ENCODE measurements at places on chromosomes 4 and X. TPM values are rescaled to one million over a fixed set of nuclear protein-coding genes. Genes with fewer than 3 reads are reported as not detected.

DNA sequence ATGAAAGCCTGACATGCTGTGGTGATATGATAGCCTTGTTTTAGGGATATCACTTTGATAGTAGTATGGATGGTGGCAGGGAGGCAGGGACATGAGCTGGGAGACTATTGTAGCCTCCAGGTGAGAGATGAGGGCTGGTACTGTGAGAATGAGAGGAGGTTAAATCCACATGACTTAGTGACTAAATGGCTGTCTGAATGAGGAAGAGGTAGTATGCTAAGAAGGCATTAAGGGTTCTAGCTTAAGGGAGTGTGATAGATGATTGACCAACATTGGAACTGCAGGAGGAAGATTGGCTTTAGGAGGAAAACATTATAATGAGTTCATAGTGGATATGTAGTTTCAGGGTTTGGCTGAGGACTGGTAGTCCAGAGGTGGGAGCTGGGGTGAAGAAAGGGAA, 195.0 kb upstream of the ANK2 start:
- no peaks in the 10 kb centered on the region for H3K4me1 ChIP-seq
- no peak overlapping the region for H3K27ac ChIP-seq
- H3K4me3 ChIP-seq = no peak overlapping the region
- H3K36me3 ChIP-seq = no peaks in the 10 kb centered on the region
- H3K27me3 ChIP-seq = no peaks in the 10 kb centered on the region
- no peak for DNase-seq

DNA sequence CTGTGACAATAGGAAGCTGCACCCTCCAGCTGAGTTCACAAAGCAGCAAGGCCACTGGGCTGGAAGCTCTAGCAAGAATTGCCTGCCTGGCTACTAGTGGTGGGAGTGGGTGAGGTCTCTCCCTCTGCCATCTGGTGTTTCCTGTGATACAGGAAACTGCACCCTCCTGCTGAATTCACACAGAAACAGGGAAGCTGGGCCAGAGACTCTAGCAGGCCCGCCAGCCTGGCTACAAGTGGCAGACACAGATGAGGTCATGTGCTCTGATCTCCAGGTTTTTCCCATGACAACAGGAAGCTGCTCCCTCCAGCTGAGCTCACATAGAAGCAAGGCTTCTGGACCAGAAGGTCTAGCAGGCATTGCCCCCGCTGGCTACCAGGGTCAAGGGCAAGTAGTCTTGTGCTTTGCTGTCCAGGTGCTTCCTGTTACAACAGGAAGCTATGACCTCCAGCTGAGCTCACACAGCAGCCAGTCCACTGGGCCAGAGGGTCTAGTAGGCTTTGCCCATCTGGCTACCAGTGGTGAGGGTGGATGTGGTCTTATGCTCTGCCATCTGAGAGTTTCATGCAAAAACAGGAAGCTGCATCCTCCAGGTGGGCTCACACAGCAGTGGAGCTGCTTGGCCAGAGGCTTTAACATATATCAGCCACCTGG, 41.5 kb upstream of the ZXDA start:
- H3K4me1 ChIP-seq = no peaks in the 10 kb centered on the region
- H3K4me3 ChIP-seq = no peak overlapping the region
- H3K36me3 ChIP-seq = no peaks in the 10 kb centered on the region
- H3K27me3 ChIP-seq = no peaks in the 10 kb centered on the region
- H3K27ac ChIP-seq = no peak overlapping the region

DNA sequence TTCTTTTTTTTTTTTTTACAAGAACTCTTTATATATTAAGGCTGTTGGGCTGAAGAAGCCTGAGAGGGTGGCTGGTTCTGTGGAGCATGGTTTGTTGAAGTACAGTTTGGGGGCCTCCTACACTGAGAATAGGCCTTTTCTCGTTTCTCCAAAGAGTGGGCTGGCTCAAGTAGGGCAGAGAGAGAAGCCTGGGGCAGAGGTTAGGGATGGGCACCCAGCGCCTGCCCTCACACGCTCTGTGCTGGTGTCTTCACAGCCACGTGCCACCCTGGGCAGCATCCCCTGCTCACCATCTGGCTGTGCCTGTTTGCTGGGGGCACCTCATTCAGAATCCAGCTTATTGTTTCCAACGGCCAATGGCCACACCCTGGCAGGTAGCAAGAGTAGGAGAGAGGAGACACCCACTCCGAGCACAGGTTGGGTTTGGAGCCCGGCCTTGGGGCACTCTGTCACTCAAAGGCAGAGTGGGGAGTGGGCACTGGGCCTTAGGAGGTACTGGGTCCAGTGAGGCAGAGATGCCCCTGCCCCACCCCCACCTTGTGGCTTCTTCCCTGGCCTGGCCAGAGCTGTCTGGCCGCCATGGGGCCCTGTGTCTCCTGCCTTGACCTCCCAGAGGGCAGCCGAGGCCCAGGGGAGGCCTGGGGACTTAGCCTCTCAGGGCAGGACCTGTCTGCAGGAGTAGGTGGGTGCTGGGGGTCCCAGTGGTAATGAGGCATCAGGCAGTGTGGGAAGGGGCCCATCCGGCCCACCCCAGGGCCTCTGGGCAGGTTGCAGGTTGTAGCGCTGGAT, 2.9 kb downstream of the MSANTD1 start:
- DNase-seq = no peak
- no peaks in the 10 kb centered on the region for H3K27me3 ChIP-seq
- no peak overlapping the region for H3K4me3 ChIP-seq
- H3K27ac ChIP-seq = no peak overlapping the region
- no peaks in the 10 kb centered on the region for H3K36me3 ChIP-seq
- no peaks in the 10 kb centered on the region for H3K4me1 ChIP-seq

DNA sequence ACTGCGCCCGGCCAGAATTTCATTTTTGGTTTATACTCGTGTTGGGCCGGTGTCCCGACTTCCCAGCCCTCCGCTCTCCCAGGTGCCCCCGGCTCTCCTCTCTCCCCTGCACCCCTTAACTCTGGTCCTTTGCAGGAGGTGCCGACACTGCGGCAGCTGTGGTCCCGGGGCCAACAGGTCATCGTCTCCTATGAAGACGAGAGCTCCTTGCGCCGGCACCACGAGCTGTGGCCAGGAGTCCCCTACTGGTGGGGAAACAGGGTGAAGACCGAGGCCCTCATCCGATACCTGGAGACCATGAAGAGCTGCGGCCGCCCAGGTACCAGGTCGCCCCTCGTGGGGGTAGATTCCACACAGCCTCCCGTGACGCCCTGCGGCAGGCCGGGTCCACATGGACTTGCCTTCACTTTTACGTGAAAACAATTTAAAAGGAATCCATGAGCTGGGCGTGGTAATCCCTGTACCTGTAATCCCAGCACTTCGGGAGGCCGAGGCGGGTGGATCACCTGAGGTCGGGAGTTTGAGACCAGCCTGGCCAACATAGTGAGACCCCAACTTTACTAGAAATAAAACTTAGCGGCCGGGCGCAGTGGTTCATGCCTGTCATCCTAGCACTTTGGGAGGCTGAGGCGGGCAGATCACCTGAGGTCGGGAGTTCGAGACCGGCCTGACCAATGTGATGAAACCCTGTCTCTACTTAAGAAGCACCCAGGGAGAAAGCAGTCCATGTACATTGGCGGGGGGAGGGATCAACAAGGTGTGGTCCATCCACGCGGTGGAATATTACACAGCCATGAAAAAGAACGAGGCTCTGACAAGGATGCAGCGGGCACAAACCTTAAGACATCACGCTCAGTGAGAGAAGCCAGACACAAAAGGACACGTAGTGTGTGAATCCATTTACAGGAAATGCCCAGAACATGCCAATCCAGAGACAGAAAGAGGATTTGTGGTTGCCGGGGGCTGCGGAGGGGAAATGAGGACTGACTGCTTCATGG, 12.0 kb downstream of the PLCXD1 start:
- DNase-seq = no peak
- no peak overlapping the region for H3K4me3 ChIP-seq
- no peaks in the 10 kb centered on the region for H3K27me3 ChIP-seq
- no peak overlapping the region for H3K27ac ChIP-seq

GRCh38 chr4:137890812-137891211, 351.3 kb downstream of the SLC7A11 start:
- H3K27me3 ChIP-seq = no peaks in the 10 kb centered on the region
- 0 out of 2 replicates have a peak, but pooled peaks cover 2% of the 10 kb centered on the region for H3K4me1 ChIP-seq
- DNase-seq = no peak
- H3K27ac ChIP-seq = no peak overlapping the region

DNA sequence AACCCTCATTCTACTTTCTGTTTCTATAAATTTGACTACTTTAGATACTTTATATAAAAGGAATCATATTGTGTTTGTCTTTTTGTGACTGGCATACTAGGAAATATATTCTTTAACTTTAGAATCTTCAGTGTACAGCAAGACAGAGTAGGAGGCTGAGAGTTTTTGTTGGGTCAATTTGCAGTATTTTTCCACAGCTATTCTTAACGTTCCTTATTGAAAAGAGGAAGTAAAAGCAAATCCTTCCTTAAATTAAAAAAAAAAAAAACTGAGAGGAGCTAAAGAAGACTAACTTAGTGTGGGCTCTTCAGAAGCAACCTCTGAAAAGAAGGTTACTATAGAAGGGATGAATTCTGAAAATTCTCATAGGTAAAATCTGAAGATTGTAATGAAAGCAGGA, 1194.6 kb downstream of the ADGRL3 start:
- H3K27me3 ChIP-seq = no peaks in the 10 kb centered on the region
- DNase-seq = no peak
- H3K4me1 ChIP-seq = no peaks in the 10 kb centered on the region

GRCh38 chr4:130124066-130124465, 1028.1 kb downstream of the C4orf33 start:
- no peak for DNase-seq
- H3K27ac ChIP-seq = no peak overlapping the region
- no peaks in the 10 kb centered on the region for H3K36me3 ChIP-seq
- H3K4me1 ChIP-seq = no peaks in the 10 kb centered on the region
- no peaks in the 10 kb centered on the region for H3K27me3 ChIP-seq

DNA sequence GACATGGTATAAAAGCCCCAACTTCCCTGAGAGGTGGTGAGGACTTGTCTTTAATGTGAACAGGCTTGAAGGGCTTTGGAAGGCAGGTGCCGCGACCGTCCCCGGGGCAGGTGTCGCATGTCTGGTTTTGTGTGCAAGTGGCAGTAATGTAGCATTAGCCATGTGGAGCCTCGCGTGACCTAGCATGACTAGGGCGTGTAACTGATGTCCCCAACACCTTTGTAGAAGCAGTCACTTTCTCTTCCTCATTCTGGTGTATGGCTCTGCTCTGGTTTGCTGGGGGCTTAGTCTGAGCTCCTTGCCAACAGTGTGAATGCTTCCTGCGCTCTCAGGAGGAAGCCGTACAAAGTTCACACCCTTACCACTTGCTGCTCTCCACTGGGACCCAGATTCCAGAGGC, 145.7 kb downstream of the AMMECR1 start:
- 0 out of 2 replicates have a peak, but pooled peaks cover 4% of the 10 kb centered on the region for H3K36me3 ChIP-seq
- no peak for DNase-seq
- H3K27me3 ChIP-seq = no peaks in the 10 kb centered on the region
- H3K4me3 ChIP-seq = no peak overlapping the region
- peaks cover 4% of the 10 kb centered on the region for H3K4me1 ChIP-seq
- no peak overlapping the region for H3K27ac ChIP-seq

The TMEM150C gene
- 0.36 TPM for total RNA-seq

The PDZD4 gene
- 0.28 TPM for total RNA-seq

The IL21 gene
- not detected for total RNA-seq

The CT45A1 gene
- not detected for total RNA-seq

Measured in IMR-90 (cell line).